ENCODE measurements at places on chromosomes 12 and 14.

DNA sequence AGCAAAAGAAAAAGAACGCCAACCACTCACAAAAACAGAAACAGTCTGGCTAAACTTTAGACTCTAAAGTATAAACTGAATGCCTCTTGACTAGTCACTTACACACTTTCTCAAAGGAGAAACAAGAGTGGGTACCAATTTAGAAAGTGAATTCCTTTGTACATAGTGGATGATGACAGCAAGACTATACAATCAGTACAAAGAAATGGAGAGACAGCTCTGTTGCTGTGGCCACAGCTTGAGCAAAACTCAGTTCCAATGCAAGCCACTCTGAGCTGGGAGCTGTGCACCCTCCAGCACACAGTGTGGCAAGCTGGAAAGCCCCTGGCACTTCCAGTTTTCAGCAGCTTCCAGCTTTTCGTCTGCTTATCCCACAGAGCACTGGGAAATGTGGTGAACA lies 21.7 kb downstream of the NT5DC3 start:
- no peak for DNase-seq

GRCh38 chr12:27523305-27523641 lies 733 bp upstream of the PPFIBP1 start:
- no peak for DNase-seq

GRCh38 chr12:48999371-49000131 lies at the start of gene DDN:
Gene DDN (minus strand): TSS chr12:48999375. CDS start chr12:48999287, 88 bp downstream.
- DNase-seq = no peak

DNA sequence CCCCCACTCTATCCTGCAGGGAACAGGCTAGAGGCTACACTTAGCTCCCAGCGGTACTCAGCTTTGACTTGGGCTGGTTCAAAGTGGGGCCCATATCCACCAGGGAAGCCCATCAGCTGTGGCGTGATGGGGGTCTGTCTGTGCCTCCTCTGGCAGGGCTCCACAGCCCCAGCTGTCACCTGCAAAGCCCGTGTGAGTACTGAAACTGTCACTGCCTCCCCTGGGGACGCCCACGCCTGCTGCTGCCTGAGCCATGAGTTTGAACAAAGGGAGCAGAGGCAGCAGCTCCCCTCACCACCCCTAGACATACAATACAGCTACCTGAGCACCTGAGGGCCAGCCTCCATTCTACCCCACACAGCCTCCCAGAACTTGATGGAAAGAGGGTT lies 5.0 kb downstream of the REM2 start:
- DNase-seq = no peak

DNA sequence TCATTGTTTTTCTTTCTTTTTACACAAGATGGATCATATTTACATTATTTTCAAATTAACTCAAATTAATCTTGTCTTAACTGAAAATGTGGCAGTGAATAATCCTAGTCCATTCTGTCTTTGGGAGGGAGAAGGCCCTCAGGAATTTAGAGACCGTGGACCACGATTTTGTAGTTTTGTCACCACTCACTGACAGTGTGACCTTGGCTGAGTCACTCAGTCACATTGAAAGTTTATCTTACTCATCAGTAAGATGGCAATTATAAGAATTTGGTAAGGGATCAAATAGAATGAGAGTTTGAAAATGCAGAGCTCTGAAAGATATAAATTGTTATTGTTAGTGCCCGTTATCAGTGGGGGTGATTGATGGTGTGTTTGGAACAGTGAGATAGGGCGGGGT lies 16.4 kb downstream of the FOXJ2 start:
- no peak for DNase-seq

GRCh38 chr12:116153113-116153512 lies 124.4 kb downstream of the MED13L start:
- DNase-seq = no peak

- no peak for DNase-seq
Observed at GRCh38 chr12:108311605-108312004, 27.5 kb downstream of the CMKLR1 start.

DNA sequence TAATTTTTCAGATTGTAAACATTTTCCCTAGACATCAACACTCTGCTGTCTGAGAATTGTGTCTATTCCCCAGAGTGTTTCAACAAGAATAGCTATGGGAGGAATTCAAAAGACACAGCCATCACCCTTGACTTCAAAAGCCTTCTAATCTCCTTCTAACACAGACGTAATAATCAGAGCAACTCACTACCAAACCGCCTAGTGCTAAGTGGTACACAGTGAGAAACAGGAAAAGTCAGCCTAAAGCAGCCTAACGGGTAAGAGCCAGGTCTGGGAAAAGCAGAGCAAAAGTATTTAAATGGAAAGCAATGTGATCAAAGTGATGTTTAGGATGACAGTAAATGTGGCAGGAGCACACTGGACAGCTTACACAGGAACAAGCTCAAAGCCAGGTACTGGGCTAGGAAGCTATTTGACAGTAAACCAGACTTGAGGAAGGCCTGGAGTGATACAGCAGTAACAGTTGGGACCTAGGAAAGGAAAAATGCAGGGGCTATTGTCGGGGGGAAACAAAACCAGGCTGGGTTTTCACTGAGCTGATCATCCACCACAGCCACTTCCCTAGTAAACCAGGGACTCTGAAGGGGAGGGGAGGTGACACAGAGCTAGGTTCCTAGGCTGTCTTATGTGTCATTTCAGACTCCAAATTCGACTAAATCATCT lies 29.4 kb downstream of the CORO1C start:
- no peak for DNase-seq

GRCh38 chr14:101408077-101408831 lies 153.0 kb upstream of the DIO3 start:
- DNase-seq = no peak

DNA sequence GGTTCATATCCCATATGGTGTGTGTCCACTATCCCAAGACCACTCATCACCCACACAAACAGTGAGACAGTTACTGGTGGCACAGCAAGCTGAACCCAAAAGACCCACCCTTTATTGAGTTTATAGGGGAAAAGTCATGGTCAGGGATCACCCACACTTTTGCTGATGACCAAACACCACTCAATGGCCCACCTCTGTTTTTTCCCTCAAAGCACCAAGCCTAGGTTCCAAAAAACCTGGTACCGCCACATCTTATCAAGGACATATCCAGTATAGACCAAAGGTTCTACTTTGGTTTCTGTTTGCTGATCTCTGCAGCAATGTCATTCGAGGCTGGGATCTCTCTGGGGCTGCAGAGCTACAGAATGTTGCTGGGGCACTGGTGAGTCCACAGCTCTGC lies 19.7 kb upstream of the OR6S1 start:
- DNase-seq = no peak

DNA sequence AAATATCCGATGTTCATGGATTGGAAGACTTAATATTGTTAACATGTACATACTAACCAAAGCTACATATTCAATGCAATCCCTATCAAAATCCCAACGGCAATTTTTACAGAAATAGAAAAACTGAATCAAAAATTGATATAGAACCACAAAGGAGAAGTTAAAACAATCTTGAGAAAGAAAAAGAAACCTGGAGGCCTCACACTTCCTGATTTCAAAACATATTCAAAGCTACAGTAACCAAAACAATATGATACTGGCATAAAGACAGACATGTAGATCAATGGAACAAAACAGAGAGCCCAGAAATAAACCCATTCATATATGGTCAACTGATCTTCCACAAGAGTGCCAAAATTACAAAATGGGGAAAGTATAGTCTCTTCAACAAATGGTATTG lies 5.4 kb upstream of the PELI2 start:
- DNase-seq = no peak

DNA sequence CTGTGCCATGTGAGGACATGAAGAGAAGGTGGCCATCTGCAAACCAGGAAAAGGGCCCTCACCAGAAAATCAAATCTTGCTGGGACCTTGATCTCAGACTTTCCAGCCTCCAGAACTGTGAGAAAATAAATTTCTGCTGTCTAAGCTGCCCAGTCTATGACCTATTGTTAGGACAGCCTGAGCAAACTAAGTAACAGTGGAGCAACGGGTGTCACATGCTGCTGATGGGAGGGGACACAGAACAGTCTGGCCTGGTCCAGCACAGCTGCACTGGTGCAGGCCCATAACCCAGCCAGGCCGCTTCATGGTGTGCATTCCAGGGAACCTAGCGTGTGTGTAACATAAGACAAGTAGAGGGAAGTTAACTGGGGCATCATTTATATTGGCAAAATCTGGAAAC lies 42.1 kb downstream of the GRIP1 start:
- no peak for DNase-seq

DNA sequence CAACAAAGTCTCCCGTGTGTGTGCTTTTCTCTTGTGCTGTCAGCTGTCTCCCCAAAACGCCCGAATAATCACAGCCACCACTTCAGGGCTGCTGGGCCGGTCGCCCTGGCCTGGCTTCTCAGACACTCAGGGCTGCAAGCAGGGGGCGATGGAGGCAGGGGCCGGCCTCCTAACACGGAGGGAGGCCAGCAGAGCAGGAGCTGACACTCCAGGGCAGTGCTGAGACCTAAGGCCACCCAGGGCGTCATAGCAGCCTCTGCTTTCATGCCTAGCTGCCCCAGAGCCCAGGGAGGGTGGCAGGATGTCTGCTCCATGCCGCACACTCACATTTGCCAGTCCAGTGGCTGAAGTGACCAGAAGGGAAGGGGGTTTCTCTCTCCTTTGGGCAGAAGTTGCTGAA lies 25.6 kb downstream of the STX2 start:
- no peak for DNase-seq

- no peak for DNase-seq
Observed at GRCh38 chr14:55302367-55303124, 31.3 kb downstream of the FBXO34 start.

GRCh38 chr12:124928095-124928911 lies 13.9 kb upstream of the UBC start:
- no peak for DNase-seq

- no peak for DNase-seq
Observed at GRCh38 chr14:45246691-45247090, 6.3 kb downstream of the MIS18BP1 start.

DNA sequence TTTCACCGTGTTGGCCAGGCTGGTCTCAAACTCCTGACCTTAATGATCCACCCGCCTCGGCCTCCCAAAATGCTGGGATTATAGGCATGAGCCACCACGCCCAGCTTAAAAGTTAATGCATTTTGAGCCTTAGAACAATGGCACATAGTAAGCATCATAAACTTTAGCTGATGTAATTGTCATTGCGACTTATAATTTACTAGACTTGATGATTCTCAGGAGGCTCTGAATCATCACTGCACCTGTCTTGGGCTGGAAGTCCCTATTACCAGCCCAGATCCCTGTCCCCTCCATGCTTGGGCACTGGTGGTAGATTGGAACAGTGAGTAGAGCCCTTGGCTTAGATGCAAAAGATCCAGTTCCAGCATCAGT lies 26.1 kb downstream of the KMT5A start:
- no peak for DNase-seq

DNA sequence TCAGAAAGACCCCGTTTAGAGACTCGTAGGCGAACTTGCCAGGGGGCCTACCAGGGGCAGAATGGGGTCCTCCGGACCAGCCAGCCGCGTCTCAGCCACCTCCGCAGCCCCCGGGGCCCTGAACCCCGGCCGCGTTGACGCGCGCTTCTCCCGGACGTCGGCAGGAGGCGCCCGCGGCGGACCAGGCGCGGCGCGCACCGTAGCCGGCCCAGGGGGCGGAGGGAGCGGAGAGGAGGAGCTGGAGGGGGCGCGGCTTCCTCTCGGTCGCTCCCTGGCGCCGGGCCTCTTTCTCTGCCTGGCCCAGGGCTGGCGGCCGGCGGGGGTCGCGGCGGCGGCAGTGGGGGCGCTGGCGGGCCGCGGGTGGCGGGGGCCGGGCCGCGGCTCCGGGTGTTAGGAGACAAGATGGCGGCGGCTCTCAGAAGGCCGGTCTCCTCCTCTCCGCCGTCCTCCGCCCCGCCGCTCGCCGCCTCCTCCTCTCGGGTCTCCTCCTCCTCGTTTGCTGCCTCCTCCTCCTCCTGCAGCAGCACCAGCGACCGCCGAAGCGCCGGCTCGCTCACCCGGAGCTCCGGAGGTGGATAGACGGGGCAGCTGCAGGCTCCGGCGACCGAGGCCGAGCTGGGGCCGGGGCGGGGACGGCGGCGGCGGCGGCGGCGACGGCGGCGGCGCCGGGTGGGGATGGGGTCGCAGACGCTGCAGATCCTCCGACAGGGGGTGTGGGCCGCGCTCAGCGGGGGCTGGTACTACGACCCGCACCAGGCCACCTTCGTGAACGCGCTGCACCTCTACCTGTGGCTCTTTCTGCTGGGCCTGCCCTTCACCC lies at the start of gene PCNX1:
TSS of gene PCNX1 (plus strand) at position 284 of the 820 bp plus-strand sequence. CDS start at position 676, 392 bp downstream.
- DNase-seq = peak; percentile 78

DNA sequence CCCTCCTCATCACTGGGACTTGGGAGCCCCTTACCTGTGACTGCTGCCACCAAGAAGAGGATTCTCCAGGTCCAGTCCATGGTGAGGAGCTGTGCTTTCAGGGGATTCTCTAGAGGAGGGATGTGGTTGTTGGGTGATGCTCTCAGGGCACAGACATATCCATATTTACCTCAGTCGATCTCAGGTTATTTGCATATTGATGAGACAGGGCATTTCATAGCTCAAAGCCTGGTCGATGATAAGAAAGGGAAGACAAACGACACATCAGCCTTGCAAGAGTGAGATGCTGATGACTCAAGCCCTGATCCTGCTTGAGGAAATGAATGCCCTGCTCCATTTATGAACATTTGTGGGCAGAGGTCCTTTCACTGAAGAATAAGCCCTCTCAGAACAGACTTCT lies 981.0 kb downstream of the TMEM121 start:
- no peak for DNase-seq

DNA sequence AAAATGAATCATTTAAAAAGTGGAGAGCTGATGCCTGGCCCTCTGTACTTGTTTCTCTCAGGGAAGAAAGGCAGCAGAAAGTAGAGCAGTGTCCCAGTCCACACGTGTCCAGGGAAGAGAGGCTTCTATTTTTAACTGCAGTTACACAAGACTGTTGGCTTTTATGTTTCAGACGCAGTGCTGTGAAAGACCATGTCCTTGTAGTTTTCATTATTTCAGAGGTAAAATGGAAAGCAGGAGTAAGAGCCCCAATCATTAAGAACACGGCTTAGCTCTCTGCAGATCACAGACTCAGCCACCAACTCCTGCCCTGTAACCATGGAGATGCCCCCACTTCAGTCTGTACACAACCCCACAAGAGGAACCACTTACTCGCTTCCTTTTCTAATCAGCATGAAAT lies 336.3 kb downstream of the DAD1 start:
- no peak for DNase-seq

- DNase-seq = no peak
Observed at GRCh38 chr12:12651752-12652151, 40.1 kb downstream of the CREBL2 start.

DNA sequence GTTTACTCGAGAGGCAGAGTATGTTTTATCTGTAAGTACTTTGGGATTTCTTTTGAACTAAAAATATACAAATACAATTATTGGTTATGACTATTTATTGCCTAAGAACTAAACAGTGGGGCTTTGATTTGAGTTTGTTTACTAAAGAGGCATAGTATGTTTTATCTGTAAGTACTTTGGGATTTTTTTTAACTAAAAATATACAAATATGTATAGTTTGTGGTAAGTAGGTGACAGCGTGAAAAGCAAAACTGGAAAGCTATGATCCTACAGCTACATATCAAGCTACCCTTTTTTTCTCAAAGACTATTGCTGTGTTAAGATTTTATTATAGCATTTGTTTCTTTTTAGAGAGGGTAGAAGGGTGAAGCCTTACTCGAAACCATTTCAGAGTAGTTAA lies 171.0 kb downstream of the RAD51B start:
- DNase-seq = no peak

- no peak for DNase-seq
Observed at GRCh38 chr14:62077676-62078261, 315.5 kb downstream of the SNAPC1 start.

GRCh38 chr14:91358654-91359220 lies 58.9 kb downstream of the CCDC88C start:
- no peak for DNase-seq

GRCh38 chr12:131220331-131220685 lies 266.6 kb downstream of the ADGRD1 start:
- no peak for DNase-seq
